ENCODE measurements at places on chromosomes 1 and 21.
A peak's percentile ranks its signal among the peaks of the same experiment; 100 is the strongest.

GRCh38 chr1:24070821-24071393, 41.0 kb downstream of the MYOM3 start:
- DNase-seq, result peak; percentile 86

GRCh38 chr1:81463936-81464837, 336.5 kb upstream of the ADGRL2 start:
- no peak for DNase-seq

DNA sequence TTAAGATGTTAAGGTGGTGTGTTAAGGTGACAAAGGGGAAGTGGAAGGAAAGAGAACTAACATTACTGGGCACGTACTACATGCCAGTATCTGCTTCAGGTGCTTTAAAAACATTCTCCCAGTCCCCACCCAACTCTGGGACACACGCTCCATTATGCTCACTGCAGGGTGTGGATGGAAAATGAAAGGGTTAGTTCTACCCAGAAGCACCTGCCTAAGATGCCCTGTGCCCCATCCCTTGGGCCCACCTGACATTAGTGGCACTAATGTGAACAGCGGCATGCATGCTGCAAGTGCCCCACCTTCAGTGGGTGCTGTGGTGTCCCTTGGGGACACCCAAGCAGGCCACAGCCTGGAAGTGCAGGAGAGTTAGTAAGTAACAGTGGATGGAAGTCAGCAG, 82.9 kb upstream of the CXADR start:
- no peak for DNase-seq

GRCh38 chr1:202836623-202837403, 26.1 kb downstream of the PCAT6 start:
- DNase-seq, result no peak

GRCh38 chr1:171738911-171739310, 3.0 kb downstream of the VAMP4 start:
- no peak for DNase-seq

DNA sequence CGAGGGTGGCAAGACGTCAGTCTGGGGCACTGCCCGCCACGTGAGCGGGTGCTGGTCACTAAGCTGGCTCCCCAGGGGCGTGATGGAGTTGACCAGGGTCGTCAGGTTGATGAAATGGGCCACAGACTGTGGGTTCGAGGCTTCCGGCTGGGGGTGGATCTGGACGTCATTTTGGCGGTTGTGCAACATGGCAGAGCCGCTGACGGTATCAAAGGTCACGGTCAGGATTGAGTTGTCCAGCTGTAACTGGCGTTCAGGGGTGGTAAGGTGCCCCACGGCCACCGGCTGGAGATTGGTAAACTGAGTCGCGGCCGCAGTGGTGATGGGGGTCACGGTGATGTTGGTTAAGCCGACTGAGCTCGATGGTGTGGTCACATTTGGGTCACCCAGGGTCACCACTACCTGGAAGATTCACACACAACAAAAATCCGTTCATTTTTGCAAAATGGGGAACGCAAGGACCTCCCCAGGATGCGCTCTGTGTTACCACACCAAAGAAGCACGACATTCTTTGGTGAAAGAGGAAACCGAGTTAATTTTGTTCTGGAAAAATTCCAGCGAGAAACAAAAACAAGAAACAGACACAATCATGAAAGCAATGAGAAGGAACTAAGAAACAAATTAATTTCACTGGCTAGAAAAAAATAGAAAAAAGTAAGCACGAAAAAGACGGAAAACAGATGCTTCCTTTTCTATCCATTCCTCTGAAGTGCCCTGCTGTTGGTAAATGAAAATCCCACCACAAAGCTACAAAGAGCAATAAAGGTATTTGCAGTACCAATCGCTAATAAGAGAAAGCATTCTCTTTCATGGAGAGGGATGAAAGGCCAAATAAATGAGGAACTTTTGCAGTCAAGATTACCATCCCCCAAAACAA, 34.7 kb upstream of the RIPK4 start:
- no peak for DNase-seq

DNA sequence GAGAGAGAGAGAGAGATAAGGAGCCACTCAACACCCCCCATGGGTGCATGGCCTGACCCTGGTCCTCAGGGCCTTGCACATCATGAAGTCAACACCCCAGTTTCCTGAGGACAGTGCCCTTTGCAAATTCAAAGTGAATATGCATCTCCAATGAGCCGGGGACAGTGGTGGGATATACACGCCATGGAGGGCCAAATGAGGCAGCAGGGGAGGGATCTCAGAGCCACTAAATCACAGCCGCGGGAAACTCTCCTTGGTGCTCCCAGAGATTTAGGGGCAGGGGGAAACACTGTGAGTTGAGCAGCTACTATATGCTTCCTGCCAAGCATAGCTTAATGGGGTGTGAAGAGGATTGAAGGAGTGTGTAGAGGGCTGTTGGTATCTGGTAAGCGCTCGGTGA, 35.5 kb downstream of the MATN1 start:
- no peak for DNase-seq

GRCh38 chr1:117198097-117198496, 12.6 kb downstream of the VTCN1 start:
- no peak for DNase-seq

DNA sequence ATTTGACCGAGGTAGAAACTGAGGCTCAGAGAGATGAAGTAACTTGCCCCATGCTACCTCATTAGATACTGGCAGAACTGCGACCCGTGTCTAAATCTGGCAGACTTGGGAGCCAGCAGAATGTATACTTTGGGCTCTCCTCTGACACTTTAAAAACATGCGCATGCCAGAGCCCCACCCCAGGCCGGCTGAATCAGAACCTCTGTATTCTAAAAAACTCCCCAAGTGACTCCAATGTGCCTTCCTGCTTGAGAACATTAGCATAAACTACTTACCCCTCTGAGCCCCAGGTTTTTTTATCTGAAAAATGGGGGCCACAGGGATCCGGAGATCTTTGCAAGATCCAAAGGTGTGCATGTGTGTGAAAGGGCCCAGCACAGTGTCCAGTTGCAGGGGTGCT, 344.7 kb upstream of the USP24 start:
- no peak for DNase-seq

DNA sequence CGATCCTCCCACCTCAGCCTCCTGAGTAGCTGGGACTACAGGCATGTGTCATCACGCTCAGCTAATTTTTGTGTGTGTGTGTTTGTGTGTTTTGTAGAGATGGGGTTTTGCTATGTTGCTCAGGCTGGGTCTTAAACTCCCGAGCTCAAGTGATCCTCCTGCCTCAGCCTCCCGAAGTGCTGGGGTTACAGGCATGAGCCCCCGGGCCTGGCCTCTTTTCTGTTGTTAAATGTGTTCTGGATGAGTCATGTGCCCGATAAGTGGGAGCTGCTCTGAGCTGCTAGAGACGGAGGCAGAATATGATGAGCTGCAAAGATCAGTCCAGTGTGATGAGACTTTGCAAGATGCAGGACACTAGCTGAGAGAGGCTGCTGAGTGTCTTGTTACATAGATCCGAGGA, 75.5 kb downstream of the VPS13D start:
- no peak for DNase-seq

DNA sequence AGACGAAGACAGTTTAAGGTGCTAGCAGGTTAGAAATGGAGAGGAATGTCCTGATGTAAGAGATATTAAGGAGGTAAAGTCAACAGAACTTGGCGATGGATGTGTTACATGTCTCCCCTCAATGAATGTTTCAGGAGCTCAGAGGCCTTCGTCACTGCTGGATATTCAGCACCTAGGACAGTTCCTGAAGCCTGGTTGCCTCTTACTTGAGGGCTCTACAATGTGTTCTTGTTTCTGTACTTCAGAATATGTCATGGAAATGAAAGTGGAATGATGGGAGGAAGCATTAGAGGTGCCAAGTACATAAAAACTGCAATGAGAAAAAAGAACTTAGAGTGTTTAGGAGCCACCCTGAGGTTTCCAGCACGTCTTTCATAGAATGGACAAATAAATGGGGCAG, 17.7 kb downstream of the TNR start:
- DNase-seq, result no peak

- no peak for DNase-seq
Measured at GRCh38 chr1:108815566-108815965, 41.3 kb downstream of the AKNAD1 start.

GRCh38 chr1:91653183-91653582, 152.5 kb downstream of the CDC7 start:
- DNase-seq, result no peak

DNA sequence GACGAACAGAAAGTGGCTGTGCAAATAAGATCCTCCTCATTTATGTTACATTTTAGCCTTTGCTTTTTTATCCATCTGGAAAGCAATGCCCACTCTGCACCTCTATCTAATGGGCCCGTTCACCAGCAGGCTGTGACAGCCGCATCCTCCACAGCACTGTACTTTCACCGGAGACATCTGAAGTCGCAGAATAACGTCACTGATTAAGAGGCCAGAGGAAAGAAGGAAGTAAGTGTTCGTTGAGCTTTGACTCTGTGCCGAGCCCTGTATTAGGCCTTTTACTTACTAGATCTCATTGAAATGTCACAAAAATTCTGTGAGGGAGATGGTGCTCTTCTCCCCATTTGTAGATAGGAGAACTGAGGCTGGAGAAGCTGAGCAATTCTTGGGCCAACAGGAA, 62.3 kb downstream of the KAZN start:
- no peak for DNase-seq

DNA sequence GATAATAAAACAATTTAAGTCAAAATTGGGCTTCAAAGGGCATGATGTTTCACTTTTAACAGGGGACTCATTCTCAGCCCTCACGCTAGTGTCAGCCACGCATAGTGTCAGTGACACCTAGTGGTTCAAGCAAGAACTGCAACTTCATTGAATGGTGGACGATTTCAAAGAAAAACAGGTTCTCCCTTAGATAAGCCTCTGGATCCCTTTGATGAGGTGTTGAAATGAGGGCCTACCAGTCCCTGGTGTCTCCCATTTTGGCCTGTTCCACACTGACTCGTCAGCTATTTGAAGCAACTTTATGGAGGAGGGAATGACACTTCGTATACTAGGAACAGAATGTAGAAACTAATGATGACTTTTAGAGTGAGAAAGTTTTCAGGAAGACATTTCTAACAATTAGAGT, 56.2 kb downstream of the FCRL5 start:
- no peak for DNase-seq

DNA sequence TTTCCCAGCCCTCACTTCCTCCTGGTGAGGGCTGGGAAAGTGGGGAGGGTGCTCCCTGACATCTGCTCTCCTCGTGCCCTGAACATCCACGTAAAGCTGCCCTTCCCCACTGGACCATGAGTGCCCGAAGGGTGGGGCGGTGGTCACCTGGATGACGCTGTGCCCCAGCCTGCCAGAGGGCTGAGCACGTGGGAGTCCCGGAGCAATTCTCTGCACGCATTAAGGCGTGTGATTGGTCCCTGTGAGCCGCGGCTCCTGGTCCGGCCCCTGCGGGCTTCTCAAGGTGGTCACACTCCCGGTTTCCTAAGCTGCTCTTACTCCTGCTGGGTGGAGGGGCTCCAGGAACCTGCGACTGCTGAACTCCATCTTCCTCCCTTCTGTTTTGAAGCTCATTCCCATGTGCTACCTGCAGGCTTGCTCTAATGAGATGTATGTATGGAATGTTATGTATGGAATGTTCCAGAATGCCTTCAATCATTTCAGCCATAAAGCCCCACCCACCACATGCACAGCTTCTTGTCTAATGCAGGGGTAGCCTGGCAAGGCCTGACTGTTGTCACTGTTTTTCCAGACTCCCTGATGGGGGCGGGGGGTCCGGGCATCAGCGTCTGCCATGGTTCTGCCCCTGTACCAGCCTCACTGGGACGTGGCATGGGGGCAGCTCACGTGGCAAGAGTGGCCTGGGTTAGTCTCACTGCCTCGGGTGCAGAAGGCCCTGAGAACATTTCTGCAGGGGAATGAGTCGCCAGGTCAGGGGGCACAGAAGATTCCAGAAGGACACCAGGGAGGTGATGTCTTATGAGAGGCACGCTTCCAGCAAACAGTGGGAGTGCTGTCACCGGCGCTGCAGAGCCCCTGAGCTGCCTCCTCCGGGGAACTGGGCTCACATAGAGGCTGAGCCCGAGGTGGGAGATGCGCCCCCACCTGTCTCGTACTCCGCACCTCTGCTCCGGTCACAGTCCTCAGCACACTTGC, 19.4 kb downstream of the KRTAP10-1 start:
- no peak for DNase-seq

Measured in activated CD8-positive, alpha-beta memory T cell treated with anti-CD3 and anti-CD28 coated beads for 24 hours (primary cell).